ENCODE measurements at places on chromosomes 5 and 9. TPM values are rescaled to one million over a fixed set of nuclear protein-coding genes. Genes with fewer than 3 reads are reported as not detected.

The RALGPS1 gene
- 15.8 TPM for polyA plus RNA-seq

- no peak for DNase-seq
These were observed 210.1 kb upstream of the MAP3K1 start for GRCh38 chr5:56605231-56605630.

- no peak for DNase-seq
These were observed 190.6 kb downstream of the MPDZ start for GRCh38 chr9:13088720-13089427.

The QRFP gene
- not detected for polyA plus RNA-seq

- no peak for DNase-seq
These were observed 38.6 kb downstream of the ZNF366 start for GRCh38 chr5:72468606-72469005.

The SHISAL2B gene
- not detected for polyA plus RNA-seq

DNA sequence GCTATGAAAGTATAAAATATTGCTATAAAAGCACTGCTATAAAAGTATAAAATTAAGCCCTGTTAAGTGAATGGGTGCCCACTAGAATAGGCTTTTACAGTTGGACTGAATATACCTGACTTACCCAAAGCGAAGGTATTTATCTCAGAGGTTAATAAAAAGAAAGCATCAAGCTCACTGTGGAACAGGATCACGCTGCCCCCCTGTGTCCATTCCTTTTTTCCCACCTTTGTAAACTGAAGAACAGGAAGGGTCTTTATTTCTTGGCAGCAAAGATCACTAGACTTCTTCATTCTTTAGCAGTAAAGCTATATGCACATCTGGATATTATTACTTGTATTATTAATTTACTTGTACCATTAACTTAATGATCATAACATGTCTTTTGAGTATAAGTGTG, 22.1 kb upstream of the PLPP6 start:
- no peak for DNase-seq

- peak; percentile 17 for DNase-seq
These were observed 49.5 kb upstream of the EGFLAM start for GRCh38 chr5:38208782-38209378.

- no peak for DNase-seq
These were observed 66.8 kb upstream of the ADCY2 start for GRCh38 chr5:7329141-7329540.

DNA sequence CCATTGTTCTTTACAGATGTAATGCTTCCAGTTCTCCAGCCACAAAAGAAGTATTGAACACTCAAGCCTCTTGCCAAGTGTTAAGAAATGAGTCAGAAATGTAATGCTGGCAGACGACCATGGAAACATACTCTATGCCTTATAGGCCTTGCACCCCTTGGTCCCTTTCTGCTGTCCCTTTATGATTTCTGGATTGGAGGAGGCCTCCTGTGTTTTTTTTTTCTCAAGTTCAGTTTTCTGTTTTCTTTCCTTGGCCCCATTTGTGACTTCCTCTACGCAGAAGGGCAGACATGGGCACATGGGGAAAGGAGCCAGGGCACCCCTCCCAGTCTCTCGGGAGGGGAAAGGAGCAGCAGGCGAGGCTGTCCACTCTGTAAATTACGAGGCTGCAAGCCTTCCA, 53.4 kb downstream of the SNX18 start:
- DNase-seq: peak; percentile 40

- DNase-seq: peak; percentile 66
These were observed 179.7 kb upstream of the ANKRD55 start for GRCh38 chr5:56412601-56413379.

GRCh38 chr5:64722588-64722987, 32.3 kb downstream of the SHISAL2B start:
- no peak for DNase-seq

DNA sequence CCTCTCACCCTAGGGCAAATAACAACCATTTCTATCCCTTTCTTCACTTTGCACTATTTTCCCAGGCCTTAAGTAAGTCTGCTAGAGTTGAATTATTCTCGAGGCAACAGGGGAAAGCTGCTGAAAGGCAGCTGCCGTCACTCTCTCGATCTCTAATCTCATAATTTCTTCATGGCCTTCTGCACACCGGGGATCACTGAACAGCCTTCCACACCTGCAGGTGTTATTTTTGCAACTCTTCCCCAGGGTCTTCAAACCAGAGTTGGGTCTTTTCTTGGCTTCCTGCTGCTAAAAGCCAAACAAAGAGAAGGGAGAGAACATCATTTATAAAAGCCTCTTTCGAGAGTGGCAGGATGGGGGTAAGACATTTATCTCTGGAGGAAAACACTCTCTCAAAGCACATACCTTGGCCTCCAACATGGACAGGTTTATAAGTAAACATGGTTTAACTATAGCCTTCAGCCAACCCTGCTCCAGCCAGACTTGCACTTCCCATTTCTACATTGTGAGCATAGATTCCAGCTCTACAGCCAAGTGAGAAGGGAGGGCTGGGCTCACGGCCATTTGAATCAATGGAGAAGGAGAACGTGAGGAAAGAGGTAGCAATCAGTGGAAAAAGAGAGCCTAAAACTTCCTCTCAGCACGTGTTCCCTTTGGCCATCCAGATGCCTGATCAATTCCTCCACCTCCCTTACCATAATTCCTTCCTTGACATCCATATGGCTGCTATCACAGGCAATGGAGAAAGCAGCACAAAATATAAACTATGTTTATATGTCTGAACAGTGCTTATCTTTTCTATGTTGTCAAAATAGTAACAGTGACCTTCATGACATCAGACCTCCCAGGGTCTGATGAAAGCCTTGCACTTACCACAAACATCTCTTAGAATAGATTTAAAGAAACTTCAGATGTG, 464.9 kb downstream of the TLE1 start:
- DNase-seq: no peak

GRCh38 chr5:178392386-178392785, 159.8 kb upstream of the PHYKPL start:
- no peak for DNase-seq

The PCDHGB1 gene
- polyA plus RNA-seq: 0.85 TPM

DNA sequence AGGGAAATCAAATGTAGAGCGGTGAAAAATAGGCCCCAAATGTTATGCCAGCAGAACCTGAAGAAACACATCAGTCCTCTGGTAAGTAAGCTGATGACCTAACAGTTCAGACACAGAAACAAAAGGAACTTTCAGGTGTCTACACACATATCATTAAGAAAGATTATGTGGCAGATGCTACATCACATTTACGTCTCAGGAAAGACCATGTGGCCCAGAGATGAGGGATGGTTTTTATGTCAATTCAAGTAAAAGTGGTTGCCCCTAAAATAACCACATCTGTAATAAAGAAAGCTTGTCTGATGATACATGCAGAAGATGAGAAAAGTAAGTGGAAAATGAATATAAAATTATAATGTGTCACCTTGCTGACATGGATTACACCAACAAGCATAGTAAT, 31.4 kb downstream of the GNAQ start:
- no peak for DNase-seq

DNA sequence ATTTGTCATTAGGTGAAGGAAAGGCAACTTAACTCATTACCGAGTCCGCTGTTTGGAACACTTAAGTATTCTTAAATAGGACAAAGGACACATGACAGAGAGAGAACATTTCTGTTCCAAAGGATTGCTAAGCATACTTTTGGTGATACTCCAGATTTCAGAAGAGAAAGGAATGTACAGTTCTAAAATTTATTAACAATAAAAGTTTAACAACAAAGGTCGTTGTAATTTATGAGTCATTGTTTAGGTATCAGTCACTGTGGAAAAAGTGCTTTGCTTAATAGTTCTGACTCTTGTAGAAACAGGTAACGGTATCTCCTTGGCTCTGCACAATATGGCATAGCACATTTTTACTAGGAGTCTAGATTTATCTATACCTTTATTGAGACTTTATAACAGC, 36.3 kb upstream of the PAM start:
- DNase-seq: no peak

- no peak for DNase-seq
These were observed 5.0 kb downstream of the PAEP start for GRCh38 chr9:135566552-135566951.

The FBP2 gene
- not detected for polyA plus RNA-seq

The CCNH gene
- 27.9 TPM for polyA plus RNA-seq

The C5orf58 gene
- not detected for polyA plus RNA-seq

GRCh38 chr5:92861531-92862285, 719.3 kb downstream of the NR2F1-AS1 start:
- DNase-seq: no peak

GRCh38 chr5:149073213-149073612, 10.4 kb upstream of the SH3TC2 start:
- DNase-seq: no peak

The C5orf52 gene
- not detected for polyA plus RNA-seq

- no peak for DNase-seq
These were observed 39.6 kb downstream of the CTSL start for GRCh38 chr9:87765521-87765920.

DNA sequence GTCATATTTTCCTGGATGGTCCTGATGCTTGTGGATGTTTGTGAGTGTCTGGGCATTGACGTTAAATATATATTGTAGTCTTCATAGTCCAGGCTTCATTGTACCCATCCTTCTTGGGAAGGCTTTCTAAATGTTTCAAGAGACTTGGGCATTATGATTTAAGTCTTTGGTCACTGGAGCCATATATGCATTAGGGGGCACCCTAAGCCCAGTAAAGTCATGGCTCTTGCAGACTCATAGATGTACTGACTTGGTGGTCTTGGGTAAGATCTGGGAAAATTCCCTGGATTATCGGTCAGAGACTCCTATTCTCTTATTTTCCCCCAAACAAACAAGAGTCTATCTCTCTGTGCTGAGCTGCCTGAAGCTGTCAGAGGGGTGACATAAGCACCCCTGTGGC, 271.1 kb downstream of the TRIM36 start:
- no peak for DNase-seq

DNA sequence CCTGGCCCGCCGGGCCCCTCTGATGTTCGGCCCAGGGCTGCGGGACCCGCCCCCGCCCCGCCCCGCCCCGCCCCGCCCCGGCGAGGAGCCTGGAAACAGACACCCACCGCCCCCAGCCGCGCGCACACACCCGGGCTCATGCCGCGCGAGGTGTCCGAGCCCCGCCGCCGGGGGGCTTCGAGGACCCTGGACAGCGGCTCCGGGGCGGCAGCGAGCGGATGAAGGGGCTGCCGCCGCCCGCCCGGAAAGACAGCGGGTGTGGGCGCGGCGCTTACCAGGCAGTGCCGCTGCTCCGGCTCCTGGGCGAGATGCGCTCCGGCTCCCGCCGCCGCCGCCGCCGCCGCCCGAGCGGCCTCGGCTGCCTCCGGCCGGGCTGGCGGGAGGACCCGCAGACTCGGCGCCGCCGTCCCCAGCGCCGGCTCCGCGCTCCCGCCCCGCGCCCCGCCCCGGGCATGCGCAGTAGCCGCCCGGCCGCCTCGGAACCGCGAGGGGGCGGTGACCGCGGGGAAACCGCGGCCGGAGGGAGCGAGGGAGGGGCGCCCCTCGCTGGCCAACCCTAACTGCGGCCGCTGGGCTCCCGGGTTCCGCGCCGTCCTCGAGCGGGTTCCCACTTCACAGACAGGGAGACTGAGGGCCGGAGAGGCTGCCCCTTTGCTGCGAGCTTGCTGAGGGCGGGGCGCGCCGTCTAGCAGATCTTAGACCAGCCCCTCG, at the start of gene GPRIN1:
Gene GPRIN1 (minus strand): TSS at position 433 of the 711 bp plus-strand sequence. CDS start 10,322 bp downstream, outside the sequence.
- peak; percentile 57 for DNase-seq

DNA sequence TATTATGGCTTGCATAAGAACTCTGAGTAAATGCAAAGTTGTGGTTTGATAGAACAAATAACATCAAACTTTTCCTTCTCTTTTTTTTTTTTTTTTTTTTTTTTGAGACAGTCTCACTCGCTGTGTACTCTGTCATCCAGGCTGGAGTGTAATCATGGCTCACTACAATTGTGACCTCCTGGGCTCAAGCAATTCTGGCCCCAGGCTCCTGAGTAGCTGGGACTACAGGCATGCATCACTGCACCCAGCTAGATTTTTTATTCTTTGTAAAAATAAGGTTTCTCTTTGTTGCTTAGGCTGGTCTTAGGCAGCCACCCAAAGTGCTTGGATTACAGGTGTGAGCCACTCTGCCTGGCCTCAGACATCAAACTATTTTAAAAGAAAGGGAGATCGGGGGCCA, 19.0 kb upstream of the PTGER4 start:
- no peak for DNase-seq

The NKD2 gene
- 2.6 TPM for polyA plus RNA-seq

The COL5A1 gene
- polyA plus RNA-seq: 18.9 TPM

- no peak for DNase-seq
These were observed 153.1 kb upstream of the RASA1 start for GRCh38 chr5:87114631-87115030.

DNA sequence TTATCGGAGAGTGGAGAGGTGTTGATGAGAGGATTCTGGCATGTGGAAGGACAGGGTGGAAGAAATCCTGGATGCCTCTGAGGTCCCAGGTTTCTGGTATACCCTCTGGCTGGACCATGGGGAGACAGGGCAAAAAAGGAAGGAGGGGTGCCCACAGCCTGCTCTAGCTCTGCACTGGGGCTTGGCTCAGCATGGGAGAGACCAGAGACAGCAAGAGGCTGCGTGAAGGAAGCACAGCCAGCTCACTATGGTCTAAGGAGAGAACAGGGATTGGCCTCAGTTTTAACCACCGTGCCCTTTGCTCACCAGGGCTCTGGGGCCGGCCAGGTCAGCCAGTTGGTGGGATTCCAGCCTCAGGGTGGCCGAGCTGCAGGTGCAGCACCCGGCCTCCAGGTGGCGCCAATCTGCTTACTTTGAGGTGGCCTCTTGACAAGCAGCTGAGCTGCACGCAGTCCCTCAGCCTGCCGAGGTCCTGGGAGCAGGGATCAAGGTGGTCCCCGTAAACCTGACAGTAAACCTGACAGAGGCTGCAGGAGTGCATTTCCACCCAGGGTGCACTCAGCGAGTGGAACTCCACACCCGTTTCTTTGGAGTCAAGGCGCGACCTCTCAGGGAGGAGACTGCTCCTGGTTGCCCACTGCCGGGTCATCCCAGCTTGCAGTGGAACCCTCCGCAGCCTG, 25.0 kb upstream of the SPTLC1 start:
- DNase-seq: peak; percentile 73

GRCh38 chr9:121998513-121999049, 94.5 kb downstream of the TTLL11 start:
- DNase-seq: no peak

- no peak for DNase-seq
These were observed 45.7 kb downstream of the BHMT start for GRCh38 chr5:79157305-79157704.

- no peak for DNase-seq
These were observed 7.7 kb downstream of the CENPK start for GRCh38 chr5:65555287-65555686.

GRCh38 chr5:173394701-173395100, 66.5 kb upstream of the STC2 start:
- DNase-seq: no peak

Measured in heart left ventricle (tissue), 16 donors.